ENCODE measurements at places on chromosomes 7 and 10.

DNA sequence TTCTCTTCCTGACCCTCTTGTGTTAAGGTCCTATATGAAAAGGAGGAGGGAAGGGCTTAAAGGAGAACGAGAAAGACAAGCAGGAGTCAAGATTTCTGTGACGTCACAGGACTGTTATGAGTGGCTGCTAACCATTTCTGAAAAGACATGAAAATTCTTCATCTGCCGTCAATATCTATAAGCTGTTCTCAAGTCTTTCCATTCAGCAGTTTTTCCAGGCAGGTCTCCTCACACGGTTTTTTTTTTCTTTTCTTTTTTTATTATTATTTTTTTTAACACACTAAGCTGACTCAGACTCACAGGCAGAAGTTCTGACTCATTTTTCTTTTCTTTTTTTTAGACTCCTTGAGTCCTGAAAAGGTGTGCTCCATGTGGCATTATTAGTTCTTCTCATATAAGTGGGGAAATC is 72.0 kb downstream of the DGKI start:
- DNase-seq = no peak

- DNase-seq = no peak
Measured at GRCh38 chr10:101063548-101064414, 2.0 kb downstream of the KAZALD1 start.

DNA sequence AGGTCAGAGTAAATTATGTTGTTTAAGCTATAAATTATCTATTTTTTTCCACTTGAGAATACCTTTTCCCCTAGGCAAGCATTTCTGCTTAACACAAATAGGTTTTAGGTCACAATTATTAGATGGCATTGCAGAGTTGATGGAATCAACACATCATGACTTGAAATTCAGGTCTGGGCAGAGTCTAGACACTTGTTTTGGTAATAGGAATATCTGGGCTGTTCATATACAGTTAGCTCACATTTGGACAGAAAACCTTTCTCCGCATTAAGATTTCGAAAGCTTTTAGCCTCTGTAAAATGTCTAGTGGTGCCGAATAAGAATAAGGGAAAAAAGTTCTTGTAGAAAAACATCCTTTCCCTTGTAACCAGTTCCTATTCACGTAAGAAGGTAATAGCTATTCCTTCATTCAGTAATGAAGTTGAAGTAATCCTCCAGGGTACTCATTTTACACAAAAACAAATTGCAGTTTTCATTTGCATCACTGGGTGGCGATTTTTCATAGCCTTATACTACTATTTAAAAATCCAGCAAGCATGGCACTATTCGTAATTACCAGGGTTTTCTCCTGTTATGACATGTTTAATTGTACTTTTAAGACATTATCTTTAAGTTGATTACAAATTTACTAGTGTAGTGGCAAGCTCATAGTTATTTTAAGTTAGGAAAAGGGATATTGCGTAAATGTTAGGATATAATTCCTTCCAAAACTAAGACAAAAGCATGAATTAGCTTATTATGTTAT is 37.0 kb downstream of the RPA3 start:
- DNase-seq = no peak

DNA sequence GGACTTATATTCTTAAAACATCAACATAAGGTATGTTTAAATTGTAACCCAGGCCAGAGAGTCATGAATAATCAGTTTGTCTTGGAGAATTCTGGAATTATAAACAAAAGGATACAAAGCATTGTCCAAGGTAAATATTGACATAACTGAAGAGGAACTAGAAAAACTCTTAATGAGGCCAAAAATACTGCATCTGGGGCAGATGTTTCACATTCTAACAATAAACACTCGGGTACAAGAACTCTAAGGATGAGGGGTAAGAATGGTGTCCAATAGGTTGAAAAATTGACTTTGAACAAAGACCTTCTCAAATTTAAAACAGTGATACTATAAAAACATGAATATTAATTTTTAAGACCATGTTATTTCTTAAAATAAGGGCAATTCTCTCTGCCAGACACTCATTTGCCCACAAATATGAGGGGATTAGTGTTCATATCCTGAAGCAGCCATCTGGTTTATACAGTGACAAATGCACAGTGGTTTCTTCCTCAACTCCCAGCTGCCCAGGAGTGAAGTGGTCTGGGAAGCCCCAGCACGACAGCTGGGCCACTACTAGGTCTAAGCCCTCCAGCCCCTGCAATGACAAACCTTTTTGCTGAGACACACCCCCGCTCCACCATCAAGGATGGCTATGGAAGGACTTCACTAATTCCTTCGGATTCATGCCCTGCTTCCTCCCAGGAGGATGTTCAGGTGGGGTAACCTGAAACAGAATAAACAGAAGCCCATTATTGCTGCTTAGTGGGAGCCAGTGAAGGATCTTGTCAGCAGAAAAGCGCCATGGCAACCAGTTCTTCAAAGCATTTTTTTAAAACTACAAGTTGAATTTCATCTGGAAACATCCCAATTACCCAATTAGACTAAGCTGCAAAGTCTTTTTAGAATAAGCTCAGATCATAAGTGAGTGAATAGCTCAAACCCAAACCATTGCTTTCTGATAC is 107.5 kb upstream of the ARID5B start:
- DNase-seq = no peak

DNA sequence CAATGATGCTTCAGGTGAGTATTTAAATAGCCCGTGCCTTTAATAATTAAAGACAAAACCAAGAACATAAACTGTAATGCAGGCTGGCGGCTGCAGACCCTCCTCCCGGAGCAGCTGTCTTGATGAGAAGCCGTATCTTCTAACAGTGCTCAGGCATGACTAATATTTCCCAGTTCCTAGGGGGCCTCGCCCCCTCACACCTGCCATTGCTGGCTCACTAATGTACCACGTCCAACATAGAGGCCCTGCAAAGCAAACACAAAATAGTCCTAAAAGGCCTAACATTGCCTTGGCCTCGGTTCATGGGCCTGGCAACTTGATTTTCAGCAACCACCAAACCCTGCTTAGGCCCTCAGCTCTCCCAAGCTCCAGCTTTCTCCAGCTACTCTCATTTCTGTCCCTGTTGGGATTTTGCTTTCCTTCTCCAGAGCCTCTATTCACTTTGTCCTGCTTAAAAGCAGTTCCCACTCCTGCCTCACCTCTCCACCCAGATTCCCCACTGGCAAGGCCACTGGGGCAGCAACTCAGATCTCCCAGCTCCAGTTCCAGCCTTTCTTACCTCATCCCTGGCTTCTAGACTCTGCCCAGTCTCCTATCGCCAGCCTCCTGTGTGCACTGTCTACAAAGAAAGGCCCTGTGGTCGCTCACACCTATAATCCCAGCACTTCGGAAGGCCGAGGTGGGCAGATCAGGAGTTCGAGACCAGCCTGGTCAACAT is 16.2 kb downstream of the SORBS1 start:
- no peak for DNase-seq

GRCh38 chr10:60028081-60028480 is 121.7 kb upstream of the CCDC6 start:
- no peak for DNase-seq

GRCh38 chr7:156106107-156106426 is 293.8 kb upstream of the SHH start:
- DNase-seq = no peak

DNA sequence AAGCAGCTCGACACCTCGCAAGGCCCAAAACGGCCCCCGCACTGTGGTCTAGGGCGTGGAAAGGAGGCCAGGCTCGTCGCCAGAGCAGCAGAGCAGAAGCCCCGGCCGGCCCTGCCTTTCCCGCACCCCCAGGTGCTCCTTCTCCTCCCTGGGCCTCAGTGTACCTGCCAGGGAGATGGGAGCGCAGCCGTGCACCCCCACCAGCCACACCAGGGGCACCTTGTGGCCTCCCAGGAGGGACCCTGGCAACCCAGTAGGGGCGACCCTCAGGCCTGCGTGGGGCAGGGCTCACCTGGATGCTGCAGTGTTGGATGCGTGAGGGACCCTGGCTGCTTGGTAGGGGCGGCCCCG is 9.5 kb downstream of the PDGFA start:
- no peak for DNase-seq

DNA sequence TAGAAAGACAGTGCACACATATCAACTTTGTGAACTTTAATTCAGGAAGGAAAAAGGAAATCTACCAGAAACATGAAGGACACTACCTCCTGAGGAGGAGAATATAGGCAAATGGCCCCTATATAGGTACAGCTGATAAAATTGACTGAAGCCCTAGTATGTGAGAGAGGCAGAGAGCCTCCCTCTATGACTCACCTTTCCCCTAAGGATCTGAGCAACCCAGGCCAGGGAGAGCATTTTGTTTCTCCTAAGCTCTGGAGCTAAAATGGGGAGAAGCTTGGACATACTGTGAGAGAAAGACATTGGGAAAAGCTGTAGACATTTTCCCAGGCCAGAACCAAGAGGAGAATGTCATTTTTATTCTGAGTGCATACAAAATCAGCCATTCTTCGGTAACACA is 303.5 kb downstream of the AHR start:
- DNase-seq = no peak

DNA sequence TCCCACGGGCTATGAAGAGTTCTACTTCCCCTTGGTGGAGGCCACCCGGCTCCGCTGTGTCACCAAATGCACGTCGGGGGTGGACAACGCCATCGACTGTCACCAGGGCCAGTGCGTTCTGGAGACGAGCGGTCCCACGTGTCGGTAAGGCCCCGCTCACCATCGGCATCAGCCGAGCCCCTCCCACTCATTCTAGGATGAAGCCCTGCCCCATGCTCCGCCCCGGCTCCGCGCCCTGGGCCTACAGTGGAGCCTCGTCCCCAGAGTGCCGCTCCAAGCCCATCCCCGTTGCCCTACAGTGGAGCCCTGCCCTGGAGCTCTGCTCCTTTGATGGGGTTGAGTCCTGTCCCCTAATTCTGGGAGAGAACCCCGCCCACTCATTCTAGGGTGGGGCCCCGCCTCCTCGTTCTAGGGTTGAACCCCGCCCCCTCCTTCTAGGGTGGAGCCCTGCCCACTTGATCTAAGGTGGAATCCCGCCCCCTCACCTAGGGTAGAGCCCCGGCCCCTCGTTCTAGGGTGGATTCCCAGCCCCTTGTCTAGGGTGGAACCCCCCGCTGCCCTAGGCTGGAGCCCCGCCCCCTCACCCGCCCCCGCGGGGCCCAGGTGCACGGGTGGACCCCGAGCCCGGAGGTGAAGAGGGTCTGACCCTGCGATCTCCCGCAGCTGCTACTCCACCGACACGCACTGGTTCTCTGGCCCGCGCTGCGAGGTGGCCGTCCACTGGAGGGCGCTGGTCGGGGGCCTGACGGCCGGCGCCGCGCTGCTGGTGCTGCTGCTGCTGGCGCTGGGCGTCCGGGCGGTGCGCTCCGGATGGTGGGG is 3.4 kb upstream of the MUC12 start:
- peak; percentile 86 for DNase-seq

- no peak for DNase-seq
Measured at GRCh38 chr7:129443612-129444011, 9.4 kb downstream of the STRIP2 start.

GRCh38 chr10:72276421-72277339 is 3.0 kb downstream of the DDIT4 start:
- DNase-seq = peak; percentile 50

DNA sequence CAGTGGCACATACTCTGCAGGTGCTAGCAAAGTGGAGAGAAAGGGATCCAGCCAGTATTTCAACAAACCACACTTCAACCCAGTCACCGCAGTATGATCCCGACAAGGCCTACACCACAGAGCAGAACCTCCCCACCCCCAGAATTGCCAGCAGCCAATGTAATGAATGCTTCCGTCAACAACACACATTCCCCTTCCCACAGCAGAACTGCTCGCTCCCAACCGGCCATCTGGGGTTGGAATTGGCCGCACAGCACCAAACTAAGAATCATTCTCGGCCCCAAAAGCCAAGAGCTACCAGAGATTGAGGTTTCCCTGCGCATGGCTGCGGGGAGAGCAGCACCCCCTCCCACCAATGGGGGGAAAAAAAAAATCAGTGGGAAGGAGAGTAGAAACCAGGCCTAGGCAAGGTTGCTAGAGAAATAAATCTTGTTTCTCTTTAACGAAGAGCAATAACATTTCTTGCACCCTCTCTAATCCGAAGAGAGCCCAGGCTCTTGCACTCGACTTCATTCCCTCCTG is 1.1 kb downstream of the WASL start:
- peak; percentile 45 for DNase-seq

DNA sequence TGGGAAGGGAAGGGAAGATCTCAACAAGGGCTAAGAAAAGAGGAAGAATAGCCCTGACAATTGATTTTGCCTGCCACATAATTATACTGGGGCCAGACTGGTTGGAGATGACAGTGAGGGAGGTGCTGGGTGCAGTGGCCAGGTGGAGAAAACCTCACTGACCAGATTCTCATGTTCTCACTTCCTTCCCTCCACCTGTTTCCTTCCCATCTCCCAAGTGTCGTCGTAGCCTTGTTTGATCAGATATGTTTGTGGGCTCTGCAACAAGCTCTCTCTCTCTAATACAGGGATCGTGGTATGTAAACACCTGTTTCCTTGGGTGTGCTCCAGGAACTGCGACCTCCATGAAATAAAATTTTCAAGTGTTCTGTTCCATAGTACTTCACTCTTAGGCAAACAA is 60.2 kb downstream of the VCL start:
- no peak for DNase-seq

DNA sequence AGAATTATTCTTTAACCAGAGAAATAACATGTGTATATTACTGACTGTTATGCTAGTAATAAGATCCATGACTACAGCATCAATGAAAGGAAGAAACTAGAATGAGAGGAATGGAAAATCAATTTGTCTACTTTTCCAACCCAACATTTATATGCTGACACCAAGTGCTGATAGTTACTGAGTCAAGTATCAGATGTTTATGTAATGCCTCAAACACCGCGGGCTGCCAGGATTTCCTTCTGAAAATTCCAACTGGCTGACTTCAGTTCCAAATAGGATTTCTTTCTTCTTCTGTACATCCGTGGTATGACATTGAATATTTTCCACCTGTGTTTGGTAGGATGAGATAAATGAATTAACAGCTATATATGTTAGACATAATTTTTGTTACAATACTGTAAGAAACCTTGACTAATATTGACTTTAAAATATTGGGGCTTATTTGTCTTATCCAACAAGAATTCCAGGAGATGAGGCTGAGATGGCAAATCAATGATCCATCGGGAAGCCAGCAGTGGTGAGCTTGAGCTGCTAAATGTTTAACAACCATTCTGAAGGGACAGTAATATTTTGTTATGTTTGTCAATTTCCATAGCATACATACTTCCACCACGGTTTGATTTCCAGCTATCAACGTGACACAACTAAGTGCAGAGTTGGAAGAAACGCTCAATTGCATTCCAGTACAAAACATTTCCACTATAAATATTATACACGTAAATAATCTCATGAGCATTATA is 435.2 kb upstream of the AUTS2 start:
- no peak for DNase-seq

GRCh38 chr10:112442063-112442462 is 4.7 kb downstream of the ZDHHC6 start:
- DNase-seq = no peak

- DNase-seq = no peak
Measured at GRCh38 chr7:28205506-28205905, 24.9 kb upstream of the JAZF1 start.

- DNase-seq = no peak
Measured at GRCh38 chr10:24444337-24444736, 235.4 kb downstream of the KIAA1217 start.

- DNase-seq = no peak
Measured at GRCh38 chr7:54967377-54967776, 51.4 kb upstream of the EGFR start.

- no peak for DNase-seq
Measured at GRCh38 chr10:85594239-85594638, 772.4 kb downstream of the GRID1 start.

GRCh38 chr7:114928060-114928459 is 6.2 kb downstream of the MDFIC start:
- no peak for DNase-seq

Data from activated T-cell treated with anti-CD3 and anti-CD28 coated beads, Interleukin-2, amount 50 U/mL, for 24 hours (primary cell).